ENCODE measurements at places on chromosomes 3 and 15.

GRCh38 chr15:42737529-42738328 lies 801 bp upstream of the CDAN1 start:
- no peak for ATAC-seq

DNA sequence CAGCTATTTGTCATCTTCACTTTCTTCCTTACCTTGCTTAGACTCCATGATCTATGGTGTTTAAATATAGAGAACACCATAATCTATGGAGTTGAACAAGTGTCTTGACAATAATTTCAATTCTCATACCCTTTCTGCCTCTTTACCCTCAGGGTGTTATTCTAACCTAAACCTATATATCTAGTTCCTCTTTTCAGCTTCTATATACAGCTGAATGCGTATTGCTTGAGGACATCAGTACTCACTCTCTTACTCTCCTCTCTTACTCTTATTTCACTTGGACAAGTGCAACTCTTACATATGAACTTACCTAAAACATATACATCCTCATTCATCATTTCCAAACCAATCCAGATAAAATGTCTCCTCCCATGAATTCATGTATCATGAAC lies 187.1 kb downstream of the RAP2B start:
- ATAC-seq, result peak; percentile 72

DNA sequence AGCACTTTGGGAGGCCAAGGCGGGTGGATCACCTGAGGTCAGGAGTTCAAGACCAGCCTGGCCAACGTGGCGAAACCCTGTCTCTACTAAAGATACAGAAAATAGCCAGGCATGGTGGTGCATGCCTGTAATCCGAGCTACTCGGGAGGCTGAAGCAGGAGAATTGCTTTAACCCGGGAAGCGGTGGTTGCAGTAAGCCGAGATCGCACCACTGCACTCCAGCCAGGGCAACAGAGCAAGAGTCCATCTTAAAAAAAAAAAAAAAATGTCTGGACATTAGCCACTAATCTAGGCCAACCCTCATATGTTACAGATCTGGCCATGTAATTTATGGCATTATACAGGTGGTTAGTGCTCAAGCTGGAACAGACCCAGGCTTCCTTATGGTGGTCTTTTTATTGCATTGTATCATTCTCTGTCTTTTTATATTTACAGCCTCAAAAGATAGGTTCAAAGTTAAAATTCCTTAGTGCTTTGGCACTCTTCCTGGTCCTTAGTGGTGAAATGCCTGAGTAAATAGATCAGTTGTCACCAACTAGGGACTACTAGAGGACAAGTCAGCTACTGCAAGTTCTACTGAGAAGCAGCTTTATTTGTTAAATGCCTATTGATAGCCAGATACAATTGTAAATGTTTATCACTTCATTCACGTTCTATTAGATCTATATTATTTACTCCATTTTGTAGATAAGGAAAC lies 16.0 kb downstream of the STARD9 start:
- ATAC-seq, result no peak

DNA sequence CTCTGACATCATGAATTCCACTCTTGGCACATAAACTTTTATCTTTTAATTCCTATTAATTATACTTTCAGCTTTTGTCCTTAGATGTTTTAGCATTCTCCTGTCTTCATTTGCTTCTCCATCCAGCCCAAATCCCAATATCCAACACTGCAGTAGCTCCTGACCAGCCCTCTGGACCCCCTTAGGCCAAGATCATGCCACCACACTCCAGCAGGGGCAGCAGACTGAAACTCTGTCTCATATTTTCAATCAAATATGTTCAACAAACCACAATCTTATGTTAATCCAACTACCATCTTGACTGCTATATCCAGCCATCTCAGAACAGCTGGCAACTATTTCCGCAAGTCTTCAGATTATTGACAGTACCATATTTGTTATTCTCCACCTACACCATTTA lies 315.8 kb upstream of the ROBO2 start:
- no peak for ATAC-seq

DNA sequence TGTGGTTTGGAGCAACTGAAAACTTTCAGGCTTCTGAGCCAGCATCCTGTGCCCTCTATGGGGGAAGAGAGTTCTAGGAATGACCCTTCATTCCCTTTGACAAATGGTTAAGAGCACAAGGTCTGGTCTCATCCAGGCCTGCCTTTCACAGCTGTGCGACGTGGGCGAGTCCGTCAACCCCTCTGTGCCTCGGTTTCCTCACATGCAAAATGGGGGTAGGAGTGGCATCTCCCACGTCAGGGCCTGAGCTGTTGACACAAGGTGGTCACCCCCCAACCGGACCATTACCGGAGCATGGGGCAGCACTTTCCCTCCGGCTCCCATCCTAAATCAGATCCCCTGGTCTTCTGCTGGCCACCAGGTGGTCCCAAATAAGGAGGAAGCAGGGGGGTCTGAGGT lies 70.4 kb downstream of the ATP2B2 start:
- no peak for ATAC-seq

DNA sequence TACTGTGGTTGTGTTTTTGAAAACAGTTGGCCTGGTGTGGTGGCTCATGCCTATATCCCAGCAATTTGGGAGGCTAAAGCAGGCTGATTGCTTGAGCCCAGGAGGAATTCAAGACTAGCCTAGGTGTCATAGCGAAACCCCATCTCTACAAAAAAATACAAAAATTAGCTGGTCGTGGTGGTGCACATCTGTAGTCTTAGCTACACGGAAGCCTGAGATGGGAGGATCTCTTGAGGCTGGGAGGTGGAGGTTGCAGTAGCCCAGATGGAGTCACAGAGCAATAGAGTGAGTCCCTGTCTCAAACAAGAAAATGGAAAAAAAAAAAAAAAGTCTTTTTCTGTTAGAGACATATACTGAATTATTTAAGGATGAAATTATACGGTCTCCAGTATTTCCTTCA lies 14.7 kb upstream of the LRRFIP2 start:
- no peak for ATAC-seq

DNA sequence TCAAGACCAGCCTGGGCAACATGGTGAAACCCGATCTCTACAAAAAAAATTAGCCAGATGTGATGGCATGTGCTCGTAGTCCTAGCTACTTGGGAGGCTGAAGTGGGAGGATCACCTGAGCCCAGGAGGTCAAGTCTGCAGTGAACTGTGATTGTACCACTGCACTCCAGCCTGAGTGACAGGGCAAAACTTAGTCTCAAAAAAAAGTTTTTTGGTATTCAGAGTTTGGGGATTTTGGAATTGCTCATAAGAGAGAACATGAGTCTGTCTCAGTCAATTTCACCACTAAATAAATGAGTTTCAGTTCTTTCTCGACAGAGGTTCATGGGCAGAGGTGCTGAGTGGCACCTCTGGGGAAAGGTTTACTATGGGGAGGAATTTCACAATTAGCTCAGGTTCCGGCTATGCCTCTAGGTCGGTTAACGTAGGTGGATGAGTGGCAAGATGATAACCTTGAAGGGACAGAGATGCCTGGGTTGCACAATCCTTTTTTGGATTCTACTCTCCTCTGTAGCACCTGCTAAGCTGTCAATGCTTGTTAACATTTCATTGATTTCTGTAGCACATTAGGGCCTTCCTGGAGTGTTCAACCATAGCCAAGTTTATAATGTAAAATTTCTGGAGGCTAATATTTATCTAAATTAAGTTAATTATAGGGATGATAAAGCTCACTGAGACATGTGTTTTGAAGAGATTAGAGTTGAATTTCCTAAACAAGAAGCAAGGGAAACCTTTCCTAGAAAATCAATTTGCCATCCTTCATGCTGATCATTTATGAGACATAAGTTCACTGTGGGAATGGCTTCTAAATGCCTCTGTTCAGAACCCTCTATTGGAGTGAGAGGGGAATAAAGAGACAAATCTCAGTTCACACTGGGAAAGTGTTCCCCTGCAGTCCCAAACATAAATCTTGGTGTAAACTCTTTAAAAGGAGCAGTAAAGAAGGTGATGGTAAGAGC lies 37.4 kb upstream of the DCP1A start:
- ATAC-seq, result peak; percentile 85

- ATAC-seq, result peak; percentile 87
Measured at GRCh38 chr3:190586631-190587011, 72.7 kb downstream of the IL1RAP start.

GRCh38 chr15:67813104-67813634 lies 12.1 kb upstream of the SKOR1 start:
- ATAC-seq, result no peak

DNA sequence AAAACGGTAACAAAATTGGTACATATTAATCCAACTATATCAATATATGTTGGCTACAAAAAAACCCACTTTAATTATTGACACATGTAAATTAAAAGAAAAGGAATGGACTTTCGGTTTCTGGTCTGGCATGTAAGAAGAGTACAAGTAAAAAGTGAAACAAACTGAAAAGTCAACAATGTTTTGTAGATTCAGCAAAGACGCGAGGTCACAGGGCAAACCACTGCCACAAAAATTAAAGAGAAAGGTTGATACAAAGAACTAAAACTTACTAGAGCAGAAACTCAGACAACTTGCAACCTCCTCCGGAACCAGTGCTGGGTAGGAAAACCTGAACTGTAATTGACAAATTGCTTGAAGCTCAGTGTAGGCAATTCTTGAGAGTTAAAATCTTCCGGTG lies 110.6 kb upstream of the ARPP21 start:
- no peak for ATAC-seq

DNA sequence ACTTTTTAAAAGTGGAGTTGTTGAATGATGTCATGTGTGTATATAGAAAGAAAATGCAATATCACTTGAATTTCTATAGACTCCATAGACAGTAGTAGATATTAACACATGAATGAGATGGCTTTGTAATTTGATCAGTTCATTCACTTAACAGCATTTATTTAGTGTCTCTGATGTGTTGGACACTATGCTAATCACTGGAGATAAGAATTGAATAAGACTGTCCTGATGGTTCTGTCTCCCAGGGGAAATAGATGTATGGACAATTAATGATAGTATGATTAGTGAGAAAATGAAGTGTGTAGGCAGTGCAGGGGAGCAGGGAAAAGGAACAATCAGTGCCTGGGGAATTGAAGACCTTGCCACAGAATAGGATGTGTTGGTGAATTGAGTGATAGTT lies 72.9 kb downstream of the RIOX2 start:
- no peak for ATAC-seq

DNA sequence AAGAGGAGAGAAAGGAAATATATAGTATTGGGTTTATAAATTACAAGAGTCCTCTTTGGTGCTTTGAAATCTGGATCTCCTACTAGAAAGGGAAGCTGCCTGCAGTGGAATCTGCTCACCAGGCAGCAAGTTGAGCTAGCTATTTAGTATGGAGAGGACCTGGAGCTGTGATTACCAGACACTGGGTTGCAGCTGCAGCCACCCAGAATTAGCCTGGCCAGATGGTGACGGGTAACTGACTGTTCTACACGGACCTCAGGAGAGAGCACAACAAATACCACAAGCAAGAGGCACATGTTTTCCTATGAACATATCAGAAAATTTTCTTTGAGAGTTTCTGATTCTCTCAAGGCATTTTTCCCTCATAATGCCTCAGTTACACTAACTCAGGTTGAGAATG lies 46.5 kb downstream of the SYNPR start:
- no peak for ATAC-seq

GRCh38 chr15:68402432-68403160 lies 29.4 kb downstream of the ITGA11 start:
- ATAC-seq, result peak; percentile 51

DNA sequence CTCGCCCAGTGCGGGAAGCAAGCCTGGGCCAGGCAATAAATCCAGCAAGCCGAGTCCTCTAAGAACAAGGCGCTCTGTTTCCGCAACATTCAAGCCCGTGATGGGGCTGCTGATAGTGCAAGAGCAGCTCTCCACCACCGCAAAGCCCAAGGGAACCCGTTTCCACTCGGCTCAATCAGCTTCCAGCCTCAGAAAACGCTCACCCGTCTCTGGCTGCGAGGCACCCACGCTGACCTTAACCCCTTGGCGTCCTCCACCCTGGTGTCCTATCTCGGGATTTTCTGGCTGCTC lies 17.8 kb downstream of the SPATA12 start:
- ATAC-seq, result peak; percentile 79

DNA sequence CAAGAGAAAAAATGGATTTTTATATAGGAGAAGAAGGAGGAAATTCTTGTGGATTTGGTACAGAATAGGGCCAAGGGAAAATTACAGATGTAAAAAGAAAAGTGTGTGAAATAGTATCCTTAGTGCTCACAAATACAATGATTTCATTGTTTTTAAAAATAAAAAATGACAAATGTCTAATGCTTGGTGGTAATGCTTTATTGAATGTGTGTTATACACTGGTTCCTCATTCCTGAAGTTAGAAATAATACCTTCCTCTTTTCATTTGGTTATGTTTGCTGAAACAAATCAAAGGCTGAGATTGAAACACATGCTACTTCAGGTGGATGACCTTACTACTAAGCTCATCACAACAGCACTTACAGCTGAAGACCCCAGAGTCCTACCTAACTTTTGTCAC lies 37.7 kb upstream of the CCR2 start:
- ATAC-seq, result peak; percentile 61
